CD4-positive, alpha-beta T cell treated with Interleukin-12 subunit alpha and Interleukin-12 subunit beta, for 1 hour (primary cell): ENCODE measurements at places on chromosomes 3 and 15.

DNA sequence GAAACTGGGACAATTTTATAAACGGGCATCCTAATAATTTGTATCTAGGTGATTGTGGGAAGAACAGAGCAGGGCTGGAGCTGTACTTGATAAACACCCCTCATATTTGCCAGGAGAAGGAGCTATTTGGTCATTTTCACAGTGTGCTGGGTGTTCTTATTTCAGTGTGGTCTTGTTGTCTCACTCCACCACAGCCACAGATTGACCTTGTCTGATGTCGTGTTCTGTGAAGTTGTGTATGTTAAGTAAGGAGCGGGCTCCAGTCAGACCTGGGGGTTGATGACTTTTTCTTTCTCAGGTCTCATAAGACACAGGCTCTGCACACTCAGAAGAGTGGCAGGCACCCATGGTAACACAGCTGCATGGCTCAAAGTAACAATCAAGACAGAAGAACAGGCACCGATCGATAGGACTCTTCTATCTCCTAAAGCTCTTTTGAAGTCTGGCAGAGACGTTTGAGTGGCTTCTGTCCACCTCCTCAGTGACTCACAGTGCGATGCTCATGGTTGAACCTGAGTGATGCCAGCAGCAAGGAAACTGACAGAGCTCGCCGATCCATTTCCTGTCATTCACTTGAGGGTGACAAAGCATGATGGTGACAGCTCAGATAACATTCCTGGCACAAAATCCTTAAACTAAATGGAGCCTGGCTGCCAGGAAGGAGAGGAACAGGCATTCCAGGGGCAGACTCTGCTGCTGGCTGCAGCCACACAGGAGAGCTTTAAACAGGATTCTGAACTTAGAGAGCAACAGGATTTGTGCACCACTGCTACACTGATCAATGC, 20.8 kb downstream of the DPH3 start:
- DNase-seq, result no peak

DNA sequence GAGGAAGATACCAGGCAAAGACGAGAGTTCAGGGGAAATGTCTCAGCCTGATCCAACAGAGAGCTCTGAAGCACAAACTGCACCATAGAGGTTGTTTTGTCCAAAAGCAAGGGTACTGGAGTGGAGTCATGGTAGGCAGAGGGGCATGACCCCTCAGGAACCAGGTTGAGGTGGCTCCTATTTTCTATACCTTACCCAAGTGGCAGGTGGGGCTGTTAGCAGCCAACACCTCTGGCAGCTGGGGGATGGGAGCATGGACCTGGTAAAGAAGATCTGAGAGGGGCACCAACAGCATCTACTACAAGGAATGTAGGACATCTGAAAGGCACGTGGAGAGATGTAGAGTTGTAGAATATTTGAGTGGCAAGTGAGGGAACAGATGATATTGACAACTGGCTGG, 85.2 kb downstream of the GAP43 start:
- no peak for DNase-seq

DNA sequence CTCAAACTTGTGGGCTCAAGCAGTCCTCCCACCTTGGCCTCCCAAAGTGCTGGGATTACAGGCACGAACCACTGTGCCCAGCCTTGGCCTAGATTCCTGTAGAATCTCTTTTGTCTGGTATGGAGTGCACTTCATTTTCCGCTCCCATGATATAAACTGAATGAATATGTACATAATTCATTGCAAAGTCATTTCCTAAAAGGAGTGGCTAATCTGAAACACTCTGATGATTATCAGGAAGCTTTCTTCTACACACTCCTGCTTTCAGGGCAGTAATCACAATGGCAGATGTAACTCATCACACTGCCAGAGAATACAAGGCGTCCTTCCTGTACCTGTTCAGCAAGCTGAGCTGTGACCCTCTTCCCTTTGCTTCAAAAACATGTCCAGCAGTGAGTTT, 28.6 kb downstream of the RLBP1 start:
- no peak for DNase-seq

GRCh38 chr15:67042551-67043142, 22.8 kb upstream of the SMAD3 start:
- DNase-seq, result no peak

DNA sequence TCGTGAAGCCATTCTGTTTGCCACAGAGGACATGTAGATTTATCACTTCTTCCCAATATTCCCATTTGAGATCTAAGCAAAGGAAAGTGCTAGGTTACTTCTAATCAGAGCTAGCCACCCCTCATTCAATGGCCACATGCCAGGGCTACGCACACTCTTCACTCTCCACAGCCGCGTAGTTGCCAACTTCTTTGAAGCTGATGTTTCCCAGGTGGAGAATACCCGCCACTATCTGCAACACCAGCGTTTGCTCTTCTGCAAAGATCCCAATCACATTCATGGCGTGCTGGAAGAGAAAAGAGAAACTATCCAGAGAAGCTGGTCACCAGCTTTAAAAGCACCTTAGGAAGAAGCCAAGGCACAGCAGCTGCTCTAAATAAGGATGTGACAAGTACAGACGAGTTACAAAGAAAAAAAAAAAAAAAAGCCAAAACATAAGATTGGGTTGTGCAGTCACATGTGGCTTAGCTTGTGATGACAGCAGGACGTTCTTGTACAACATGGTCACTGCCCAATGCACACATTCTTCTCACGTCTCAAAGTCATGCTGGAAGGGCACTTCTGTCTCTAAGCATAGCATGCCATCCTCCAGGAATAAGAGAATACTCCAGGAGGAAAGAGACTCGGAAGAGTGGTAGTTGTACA, 16.4 kb downstream of the LDHAL6B start:
- no peak for DNase-seq

DNA sequence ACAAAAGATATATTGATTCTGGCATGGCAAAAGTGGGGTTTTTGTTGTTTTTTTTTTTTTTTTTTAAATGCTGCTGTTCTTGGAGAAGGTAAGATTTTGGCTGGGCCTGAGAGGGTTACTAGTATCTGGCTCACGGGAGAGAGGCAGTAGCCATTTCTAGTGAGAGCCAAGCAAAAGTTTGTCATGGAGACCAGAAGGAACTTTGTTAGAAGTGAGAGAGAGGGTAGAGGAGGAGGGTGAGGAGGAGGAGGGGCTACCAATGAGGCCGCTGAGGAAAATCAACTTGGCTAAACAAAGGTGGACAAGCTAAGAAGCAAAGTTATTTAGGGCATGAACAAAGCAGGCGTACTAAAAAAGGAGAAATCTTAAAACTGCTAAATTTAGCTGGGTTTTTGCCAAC, 48.9 kb upstream of the STRIT1 start:
- no peak for DNase-seq
